ENCODE measurements at places on chromosomes 6 and 20.

- peak; percentile 71 for DNase-seq
These were observed 54.2 kb downstream of the TBC1D7 start for GRCh38 chr6:13273931-13274706.

GRCh38 chr6:154440022-154440421, 70.5 kb downstream of the CNKSR3 start:
- no peak for DNase-seq

DNA sequence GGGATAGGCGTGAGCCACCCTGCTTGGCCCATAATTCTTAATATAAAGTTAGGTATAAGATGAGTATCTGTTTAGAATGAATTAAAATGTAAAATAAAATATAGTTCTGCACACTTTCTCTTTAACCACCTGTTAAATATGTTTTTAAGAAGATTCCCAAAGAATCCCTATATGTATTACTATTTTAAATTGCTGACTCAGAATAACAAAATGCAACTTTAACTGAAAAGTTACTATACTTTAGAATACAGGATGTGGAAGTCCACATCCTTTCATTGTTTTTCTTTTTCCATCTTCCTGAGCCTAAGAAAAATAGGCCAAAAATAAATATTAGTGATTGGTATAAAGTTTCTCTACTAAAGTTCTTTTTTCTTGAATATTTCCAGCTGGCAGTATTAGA, 325.6 kb upstream of the EYS start:
- no peak for DNase-seq

GRCh38 chr20:10591946-10592521, 81.8 kb downstream of the JAG1 start:
- no peak for DNase-seq

DNA sequence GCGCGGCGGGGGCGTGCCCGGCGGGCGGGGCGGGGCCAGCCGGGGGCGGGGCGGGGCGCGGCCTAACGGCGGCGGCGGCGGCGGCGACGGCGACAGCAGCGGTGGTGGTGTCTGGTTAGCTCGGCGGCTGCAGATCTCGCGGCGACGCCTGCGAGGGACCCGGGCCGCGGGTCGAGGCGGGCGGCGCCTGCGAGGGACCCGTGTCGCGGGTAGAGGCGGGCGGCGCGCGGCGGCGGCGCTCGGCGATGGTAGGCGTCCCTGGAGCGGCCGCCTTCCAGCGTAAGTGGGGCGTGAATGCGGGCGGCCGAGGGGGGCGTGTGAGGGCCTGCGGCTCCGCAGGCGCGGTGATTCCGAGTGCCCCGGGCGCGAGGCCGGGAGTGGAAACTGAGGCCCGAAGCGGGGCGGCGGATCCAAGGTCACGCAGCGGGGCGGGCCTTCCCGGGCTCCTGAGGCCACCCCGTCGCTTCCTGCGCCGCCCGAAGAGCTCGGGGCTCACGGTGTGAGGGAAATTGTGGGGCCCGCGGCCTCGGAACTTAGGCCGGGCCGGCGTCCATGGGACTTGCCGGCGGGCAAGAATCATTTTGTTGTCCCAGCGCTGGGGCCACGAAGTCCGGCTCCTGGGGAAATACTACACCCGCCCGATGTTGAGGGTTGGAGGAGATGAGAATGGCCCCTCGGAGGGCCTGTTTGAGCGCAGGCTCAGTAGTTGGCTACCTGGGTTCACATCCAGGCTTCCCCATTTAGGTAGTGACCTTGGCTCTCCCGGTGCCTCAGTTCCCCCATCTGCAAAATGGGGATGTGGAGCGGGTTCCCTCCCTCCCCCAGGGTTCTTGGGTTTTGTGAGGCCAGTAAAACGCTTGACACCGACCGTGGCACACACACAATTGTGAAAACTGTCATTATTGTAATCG, at the start of gene CBFA2T2:
Gene CBFA2T2, plus strand, starts transcription at position 74 of the 911 bp plus-strand sequence. Its CDS starts 172 bp downstream, at position 246.
- DNase-seq, result peak; percentile 61

GRCh38 chr6:113328886-113329381, 528.2 kb upstream of the MARCKS start:
- no peak for DNase-seq

DNA sequence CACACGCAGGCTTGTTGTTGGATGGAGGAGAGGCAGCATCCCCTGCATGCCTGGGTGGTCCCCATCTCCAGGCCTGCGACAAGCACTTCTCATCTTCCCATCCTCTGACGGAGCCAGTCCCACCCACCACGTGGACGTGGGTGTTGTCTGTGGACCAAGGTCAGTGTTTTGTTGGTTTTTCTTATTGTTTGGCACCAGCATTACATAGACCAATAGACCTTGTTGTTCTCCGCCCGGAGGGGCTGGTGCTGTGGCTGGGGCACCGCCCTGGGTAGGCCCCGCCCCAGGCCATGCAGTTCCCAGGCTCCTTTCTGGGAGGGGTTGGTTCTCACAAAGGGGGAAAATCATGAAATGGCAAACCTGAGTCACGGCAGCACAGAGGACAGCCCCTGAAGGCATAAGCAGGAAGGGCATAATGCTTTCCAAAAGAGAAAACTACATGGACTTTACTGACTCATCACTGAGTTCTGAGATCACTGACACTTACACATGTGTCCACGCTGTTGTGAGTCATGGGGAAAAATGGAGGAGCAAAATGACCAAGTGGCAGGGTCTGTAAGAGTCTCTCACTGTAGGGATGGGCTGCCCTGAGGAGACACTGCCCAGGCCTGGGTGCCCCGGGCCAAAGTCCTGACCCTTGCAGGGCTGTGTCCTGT, 90.8 kb downstream of the THBS2 start:
- DNase-seq, result no peak

GRCh38 chr6:111837007-111837406, 36.2 kb downstream of the FYN start:
- no peak for DNase-seq

- no peak for DNase-seq
These were observed 152.8 kb downstream of the TMEM242 start for GRCh38 chr6:157170535-157170934.

DNA sequence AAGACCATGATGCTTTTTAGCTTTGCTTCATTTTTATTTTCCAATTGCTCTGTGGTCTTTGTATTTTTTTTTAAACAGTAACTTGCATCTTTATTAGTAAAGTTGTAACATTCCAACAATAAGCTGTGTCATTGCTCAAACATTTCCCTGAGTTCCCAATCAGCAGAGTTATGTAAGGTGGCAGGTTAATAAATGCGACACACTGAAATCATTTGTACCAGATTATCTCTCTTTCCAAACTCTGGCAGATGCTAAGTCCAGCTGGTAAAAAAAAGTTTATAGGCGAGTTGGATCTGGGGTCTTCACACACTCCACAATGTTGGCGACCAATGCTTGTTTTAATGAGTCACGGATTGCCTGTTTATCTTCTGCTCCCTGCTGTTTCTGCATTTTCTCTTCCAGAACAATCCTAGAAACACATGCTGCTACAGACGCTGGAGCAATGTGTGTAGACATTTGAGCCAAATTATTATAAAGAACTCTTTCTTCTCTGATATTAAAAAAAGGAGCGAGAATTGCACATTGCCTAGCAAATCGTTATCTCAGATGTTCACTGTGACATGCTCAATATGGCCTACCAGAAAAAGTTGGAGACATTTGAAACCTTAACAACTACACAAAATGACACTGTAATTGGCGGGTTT, 113.6 kb upstream of the IFNGR1 start:
- no peak for DNase-seq

- no peak for DNase-seq
These were observed 21.3 kb upstream of the HLA-DRB5 start for GRCh38 chr6:32551410-32551809.

DNA sequence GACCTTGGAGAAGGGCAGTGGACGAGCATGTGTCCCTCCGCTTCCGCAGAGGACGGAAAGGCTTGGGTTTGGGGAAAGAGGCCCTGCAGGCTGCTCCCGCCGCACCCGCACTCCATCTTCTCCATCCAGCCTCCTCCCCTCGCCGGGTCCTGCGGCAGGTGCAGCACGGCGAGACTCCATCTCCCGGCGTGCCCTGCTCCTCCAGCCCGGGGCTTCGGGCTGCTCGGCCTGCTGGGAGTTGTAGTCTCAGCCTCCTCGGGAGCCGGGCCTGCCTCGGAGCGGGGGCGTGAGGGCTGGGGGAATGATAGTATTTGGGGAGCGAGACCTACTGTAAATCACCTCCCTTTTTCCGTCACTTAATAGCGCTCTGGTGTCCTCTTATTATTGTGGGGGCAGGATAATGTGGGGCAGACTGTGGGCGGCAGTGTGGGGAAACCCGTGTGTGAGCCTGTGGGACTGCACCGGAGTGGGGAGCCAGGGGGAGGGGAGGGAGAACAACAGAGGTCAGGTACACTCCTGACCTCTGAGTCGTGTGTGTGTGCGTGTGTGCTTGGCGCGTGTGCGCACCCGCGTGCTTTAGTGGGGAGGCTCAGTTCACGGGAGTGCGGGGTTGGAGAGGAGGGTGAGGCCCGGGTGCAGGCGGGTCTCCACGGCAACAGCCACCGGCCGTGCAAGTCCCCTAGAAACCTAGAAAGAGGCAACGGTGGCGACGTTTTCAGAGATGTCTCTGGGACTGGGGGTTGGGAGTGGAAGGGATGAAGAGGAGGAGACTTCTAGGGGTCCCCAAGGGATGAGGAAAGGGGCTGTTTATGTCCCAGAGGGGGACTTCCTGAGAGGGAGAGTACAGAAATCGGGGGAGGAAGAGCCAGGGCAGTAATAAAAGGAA, 4.1 kb downstream of the TTBK1 start:
- DNase-seq, result peak; percentile 90

DNA sequence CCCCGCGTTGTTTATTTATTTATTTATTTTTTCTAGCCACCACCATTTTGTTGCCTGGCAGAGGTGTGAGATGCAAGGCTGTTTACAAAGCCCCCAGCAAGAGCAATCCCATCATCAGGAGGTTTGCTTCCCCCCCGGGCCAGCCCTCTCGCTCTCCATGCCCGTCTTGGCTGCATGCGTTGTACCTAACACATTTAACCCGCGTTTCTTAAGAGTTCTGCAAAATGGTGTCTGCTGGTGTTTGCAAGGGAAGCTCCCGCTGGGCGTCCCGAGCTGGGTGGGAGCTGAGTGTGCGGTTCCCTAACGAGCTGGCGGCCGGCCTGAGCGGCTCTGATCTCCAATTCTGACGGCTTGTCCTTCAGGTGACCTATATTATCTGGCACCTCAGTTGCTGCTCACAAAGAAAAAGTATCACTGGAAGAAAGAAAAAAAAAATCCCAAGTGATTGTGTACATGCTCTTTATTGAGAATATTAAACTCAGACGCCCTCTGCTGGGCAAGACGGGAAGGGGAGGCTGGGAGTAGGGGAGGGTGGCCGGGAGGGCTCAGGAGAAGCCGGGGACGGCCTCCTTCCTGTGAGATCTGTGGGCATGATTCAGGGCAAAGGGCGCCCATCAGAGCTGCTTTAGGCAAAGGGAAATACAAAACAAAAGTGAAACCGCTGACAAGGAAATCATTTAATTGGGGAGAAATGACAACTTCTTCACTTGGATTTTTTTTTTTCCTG, 154.8 kb downstream of the BCAS1 start:
- peak; percentile 92 for DNase-seq

GRCh38 chr20:34979366-34980153, 23.9 kb downstream of the MYH7B start:
- DNase-seq, result peak; percentile 70

DNA sequence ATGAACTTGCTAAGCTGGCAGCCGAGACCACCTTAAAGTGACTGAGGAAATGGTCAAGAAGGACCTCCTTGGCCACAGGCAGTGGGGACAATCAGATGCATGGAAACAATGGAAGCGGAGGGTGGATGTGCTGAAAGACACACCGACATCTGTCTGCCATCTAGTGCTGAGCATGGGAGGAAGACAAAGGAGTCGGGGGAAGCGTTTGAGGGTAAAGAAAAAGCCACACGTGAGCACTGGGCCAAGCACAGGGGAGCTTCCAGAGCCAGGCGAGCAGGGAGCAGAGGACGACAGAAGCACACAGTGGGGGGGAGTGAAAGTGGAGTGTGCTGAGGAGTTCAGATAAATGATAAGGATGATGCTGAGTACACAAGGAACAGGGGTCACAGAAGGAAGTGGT, 367.8 kb downstream of the ZFAND3 start:
- peak; percentile 62 for DNase-seq

GRCh38 chr20:39082622-39083398, 120.7 kb downstream of the DHX35 start:
- peak; percentile 17 for DNase-seq

GRCh38 chr20:22904386-22904785, 130.7 kb upstream of the SSTR4 start:
- no peak for DNase-seq

- DNase-seq, result peak; percentile 92
These were observed 29.9 kb upstream of the ZNF184 start for GRCh38 chr6:27502508-27503435.

GRCh38 chr20:46151936-46152335, 33.8 kb downstream of the CD40 start:
- peak; percentile 72 for DNase-seq

- peak; percentile 76 for DNase-seq
These were observed 55.0 kb upstream of the KCNK16 start for GRCh38 chr6:39377539-39377950.

DNA sequence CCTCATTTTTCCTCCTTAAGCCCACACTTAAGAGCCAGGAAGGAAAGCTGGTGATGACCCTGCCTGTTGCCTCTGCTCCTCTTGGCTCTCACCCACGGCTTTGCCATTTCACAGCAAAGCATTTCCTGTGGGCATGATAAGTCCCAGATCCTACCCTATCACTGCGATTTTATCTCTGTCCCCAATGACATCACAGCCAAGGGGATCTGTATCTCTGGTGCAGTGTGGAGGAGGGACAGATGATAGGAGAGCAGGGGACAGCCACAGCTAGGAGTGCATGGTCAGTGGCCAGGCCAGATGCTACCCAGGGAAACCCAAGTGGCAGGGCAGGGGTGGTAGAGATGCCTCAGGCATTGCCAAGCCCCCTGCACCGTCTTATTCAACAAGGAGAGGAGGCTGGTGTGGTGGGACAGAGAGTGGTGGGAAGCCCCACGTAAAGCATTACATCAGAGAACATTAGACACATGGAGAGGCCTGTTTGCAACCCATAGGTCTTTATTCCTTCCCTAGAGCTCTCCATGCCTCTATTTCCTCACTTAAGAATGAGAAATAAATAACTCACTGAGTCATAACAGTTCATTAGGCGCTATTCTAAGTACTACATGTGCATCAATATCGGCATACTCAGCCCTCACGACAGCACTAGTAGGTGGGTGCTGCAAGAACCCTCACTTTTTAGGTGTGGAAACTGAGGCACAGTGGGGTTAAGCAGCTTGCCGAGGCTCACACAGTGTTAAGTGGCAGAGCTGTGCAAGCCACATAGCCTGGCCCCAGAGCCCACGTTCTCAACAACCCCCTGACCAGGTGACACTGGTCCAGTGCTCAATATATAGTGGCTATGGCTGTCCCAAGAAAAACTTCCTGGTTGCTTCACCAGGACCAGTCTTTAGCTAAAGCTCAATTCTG, 4.6 kb downstream of the TFEB start:
- no peak for DNase-seq

GRCh38 chr6:170575250-170575649, 9.2 kb downstream of the PDCD2 start:
- no peak for DNase-seq

- no peak for DNase-seq
These were observed 100.3 kb upstream of the EXOC2 start for GRCh38 chr6:793261-793660.

DNA sequence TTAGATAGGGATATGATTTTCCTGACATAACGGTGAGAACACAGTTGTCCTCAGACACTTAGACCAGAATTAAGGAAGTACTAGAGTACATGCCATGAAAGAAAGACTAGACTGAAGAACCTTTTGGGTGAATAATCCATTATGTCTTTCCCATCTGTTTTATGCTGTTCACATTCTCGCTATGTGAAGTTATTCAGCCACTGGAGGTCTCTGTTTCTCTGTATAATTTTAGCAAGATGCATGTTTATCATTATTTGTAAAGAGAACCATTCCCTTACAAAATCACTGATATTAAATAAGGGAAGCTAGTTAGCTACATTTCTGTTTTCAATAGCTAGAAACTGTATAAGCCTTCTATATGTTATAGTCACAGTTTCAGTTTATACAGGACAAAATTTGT, 391.9 kb downstream of the CD109 start:
- no peak for DNase-seq

All from ELF-1 (cell line).